Neuronal stem cell (in vitro differentiated cells): ENCODE measurements at places on chromosomes 11 and 22.

- no peak for DNase-seq
These were observed 107.0 kb downstream of the ME3 start for GRCh38 chr11:86565388-86565787.

- no peak for DNase-seq
These were observed 90.8 kb upstream of the CLDN5 start for GRCh38 chr22:19615001-19615461.

- no peak for DNase-seq
These were observed 70.5 kb downstream of the ETS1 start for GRCh38 chr11:128516886-128517285.

GRCh38 chr11:88484873-88485621, 147.5 kb upstream of the CTSC start:
- no peak for DNase-seq

DNA sequence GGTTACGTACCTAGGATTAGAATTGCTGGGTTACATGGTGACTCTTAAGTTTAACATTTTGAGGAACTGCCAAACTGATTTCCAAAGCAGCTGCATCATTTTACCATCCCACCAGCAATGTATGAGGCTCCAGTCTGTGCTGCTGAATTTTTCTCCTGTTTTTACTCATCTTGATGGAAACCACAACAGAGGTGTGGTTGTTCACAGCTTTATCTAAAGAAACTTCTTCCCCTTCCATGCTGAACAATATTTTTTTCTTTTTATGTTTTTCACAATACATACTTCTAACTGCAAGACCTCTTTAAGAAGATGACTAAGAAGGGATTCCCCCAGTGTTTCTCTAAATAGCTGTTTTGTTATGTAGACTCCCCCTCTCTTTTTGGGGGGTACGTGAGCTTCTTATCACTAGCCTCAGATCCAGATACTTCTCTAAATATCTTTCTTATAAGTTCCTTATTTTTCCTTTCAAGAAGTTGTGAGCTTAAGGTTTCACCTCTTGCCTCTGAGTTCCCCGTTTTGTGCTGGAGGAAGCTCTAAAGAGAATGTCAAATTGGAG, 24.0 kb downstream of the TCP11L1 start:
- no peak for DNase-seq

DNA sequence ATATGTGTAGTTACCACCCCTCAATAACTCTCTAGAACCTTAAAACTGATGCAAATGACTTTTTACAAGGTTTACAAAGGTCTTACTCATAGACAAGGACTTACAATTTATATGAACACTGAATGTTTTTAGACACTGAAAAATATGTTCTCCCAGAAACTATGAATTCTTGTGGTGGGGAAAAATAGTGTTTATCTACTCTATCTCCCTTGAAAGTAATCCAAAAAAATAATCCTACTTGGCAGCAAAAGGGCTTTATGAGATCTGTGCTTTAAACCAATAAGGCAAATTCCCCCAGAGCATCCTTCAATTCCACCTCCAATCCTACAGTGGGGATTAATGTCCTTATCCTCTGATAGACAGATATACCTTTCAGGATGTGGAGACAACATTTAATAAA, 1984.1 kb upstream of the RAG2 start:
- DNase-seq, result no peak

DNA sequence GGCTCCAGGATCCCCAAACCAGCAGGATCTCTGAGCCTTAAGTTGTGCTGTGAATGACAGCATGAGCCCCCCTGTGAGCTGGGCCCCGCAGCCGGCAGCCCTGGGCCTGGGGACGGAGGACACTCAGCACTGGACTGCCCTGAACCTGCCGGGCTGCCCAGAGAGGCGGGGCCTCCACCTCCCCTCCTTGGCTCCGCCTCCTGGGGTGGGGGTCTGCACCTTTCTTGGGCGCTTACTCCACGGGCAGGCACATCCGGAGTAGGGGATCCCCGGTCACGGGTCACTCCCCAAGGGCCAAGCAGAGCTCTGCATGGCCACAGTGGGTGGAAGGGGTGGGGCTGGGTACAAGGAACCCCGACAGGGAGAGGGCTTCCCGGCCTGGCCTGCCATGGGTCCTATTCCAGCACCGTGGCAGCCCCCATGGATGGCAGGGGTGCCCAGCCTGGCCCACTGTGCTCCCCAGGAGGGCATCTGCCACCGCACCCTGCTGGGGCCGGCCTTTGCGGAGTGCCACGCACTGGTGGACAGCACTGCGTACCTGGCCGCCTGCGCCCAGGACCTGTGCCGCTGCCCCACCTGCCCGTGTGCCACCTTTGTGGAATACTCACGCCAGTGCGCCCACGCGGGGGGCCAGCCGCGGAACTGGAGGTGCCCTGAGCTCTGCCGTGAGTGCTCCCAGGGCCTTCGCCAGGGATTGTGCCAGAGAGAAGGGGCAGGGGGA, 5.4 kb downstream of the MUC5B start:
- no peak for DNase-seq

DNA sequence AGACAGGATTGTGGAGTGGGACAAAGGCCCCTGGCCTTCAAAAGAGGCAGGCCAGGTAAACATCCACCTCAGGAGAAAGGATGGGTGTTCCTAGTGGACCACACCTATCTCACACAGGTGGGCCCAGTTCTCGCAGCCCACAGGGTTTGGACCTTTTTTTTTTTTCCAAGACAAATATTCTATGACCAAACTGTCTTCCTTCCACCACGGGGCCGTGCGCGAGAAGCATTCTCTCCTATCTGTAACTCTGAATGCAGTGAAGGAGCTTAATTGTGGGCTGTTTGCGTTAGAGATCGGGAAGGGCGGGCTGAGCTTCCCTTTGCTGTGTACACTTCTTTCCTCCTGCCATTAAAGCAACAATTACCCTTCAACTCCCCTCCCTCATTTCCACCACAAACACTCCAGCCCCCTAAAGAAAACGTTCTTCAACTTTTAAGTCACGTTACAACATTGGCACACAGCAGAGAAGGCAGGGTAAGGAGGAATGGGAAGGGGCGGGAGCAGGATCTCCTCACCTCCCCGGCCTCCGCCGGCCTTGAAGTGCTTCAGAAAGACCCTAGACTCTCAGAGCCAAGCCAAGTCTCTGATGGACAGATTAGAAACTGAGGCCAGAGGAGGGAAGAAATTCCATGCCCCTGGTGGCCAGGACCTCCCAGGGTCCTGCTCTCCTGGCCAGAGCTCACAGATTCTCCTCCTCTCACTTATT, 238.4 kb downstream of the BUD13 start:
- DNase-seq, result no peak

DNA sequence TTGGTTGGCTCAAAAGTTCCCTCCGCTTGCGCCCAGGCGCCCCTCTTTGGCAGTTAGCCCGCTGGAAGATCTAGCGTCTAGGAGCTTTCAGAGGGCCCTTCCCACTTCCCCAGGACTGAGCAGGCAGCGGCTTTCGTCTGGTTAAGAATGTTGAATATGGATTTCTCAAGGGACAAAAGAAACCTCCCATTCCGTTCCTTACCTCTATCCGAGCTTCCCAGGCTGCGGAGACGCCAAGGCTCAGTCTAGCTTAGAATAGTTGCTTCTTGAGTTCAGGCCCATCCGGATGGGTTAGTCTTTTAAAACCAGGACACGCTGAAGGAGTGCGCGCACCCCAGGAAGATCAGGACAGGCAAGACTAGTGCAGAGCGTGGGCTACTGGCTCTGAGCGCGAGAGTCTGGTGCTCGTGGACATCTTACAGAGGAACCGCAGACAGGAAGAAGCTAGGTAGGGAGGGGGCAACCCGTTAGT, 1.6 kb downstream of the NELL1 start:
- DNase-seq, result no peak
